AG09319 (cell line): ENCODE measurements at places on chromosomes 1 and 21.

GRCh38 chr1:108897865-108898720 lies 21.3 kb downstream of the GPSM2 start:
- no peak for DNase-seq

- DNase-seq, result no peak
Measured at GRCh38 chr1:167292216-167292615, 71.5 kb downstream of the POU2F1 start.

- DNase-seq, result no peak
Measured at GRCh38 chr21:28927130-28927529, 65.5 kb downstream of the LTN1 start.

DNA sequence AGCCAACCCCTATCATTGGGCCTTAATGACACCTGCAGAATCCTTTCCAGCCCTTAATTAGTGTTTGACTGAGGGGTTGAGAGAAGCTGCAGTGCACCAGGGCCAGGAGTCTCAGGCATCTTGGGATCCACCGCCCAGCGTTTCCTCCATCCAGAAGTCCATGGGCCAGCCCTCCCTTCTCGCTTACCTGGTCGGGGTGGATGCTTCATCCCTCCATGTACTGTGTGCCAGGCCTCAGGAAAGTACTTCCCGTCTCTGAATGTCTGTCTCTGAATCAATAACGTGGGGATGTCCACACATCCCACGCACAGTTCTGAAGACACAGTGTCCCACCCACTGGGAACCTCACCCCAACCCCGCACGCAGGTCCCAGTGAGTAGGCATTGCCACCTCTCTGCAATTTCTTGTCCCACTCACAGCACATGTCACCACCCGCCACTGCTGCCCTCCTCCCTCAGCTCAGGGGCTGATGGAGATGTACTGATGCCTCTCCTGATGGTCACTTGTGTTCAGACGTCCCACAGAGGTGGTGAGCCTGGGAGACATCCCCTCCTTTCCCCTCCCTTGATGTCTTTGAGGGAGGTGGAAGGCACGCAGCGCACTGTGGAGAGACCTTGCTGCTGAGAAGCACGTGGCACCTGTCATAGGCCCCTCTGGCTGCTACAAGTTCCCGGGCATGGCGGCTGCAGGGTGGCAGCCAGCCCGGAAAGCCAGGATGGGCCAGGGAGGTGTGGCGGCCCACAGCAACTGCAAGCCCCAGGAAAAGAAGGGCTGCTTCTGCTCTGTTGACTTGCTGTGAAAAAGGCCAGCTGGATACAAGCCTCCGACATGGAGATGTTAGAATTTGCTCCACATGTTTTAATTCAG lies 29.4 kb upstream of the PRSS38 start:
- DNase-seq, result no peak

DNA sequence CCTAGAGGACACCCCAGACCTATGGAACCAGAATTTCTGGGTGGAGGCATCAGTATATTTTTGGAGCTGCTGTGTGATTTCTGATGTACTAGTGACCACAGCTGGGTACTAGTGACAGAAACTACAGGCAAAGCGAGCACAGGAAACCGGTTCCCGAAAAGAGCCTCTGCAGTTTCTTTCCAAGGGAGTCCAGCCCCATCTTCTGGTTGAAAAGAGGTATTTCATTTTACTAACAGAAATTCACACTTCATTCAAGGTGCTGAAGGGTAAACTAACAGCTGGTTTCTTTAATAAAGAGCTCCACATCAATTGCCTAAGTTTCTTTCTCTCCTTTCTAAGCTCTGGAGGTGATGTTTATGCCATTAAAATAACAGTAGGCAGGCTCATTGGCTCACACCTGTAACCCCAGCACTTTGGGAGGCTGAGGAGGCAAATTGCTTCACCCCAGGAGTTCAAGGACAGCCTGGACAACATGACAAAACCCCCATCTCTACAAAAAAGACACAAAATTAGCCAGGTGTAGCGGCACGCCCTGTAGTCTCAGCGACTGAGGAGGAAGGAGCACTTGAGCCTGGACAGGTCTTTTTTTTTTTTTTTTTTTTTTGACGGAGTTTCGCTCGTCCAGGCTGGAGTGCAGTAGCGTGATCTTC lies 22.0 kb downstream of the THAP3 start:
- peak; percentile 20 for DNase-seq

DNA sequence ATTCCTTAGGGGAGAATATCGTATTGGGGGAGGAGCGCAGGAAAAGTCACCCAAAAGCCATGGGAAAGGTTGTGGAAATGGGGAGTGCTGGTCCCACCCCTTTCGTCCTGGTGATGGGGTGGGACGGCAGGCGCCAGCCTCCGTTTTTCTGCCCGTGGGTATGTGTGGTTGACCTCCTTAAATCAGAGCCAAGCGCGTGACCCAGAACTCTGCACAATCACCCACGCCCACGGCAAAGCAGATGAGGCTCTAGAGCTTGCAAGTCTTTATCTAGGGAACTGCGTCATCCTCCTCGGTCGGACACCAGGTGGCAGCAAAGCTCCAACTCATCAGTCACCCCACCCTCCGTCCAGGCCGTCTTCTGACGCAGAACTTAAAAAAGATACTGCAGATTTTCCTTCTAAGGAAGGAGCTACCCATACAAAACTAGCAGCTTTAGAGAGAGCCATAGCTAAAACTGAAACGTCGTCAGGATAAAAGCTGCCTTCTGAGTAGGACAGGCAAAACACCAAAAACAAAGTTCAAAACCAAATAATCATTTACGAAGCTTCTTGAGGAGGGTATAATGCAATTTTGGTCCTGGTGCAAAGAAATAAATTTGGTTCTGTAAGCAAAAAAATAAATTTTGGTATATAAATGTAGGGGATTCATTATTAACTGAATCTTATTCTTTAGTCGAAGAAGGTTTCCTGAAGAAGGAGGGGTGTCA lies 62.0 kb downstream of the TBX19 start:
- peak; percentile 83 for DNase-seq

DNA sequence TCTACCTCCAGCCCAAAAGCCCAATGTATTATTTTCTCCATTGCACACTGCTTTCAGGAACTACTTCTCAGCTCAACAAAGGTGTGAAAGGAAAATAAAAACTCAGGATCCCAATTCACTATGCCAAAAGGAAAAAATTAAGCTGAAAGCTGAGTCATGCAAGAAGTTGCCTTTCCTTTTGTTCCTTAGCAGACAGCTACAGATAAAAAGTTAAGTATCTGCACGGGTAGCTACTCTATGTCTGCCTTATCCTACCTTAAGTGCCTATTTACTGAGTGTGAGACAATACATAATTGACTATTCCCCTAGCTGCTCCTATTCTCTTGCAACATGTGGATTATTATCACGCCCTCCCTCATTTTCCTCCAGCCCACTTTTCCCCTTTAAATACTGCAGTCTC lies 84.1 kb downstream of the ADCY10 start:
- DNase-seq, result no peak

GRCh38 chr1:21302747-21303715 lies 12.8 kb upstream of the ECE1 start:
- DNase-seq, result peak; percentile 84

GRCh38 chr1:230725256-230726012 lies 11.5 kb upstream of the AGT start:
- DNase-seq, result no peak

DNA sequence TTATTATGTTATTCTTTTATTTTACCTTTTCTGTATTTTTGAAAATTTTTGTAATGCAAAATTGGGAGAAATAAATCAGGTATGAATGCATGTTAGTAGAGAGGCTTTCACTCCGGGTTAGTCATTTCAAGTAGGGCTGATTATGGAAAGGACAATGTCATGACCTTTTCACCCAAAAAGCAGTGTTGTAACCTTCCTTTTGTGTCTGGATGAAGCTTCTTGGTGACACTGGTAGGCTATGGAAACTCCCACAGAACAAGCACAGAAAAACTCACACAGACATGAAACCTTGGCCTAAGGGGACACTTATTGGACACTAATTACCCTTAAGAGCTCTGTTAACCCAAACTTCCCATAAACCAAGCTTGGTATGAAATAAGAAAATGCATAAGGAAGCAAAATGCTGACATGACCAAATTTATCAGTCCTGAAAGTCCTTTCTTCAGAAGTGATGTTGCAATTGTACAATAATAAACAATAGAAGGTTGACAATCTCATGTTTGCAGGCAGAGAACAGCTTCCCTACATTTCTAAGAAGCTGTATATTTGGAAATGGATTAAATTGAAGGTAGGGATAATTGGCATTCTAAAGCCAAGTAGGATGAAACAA lies 70.0 kb upstream of the KCNJ15 start:
- no peak for DNase-seq

DNA sequence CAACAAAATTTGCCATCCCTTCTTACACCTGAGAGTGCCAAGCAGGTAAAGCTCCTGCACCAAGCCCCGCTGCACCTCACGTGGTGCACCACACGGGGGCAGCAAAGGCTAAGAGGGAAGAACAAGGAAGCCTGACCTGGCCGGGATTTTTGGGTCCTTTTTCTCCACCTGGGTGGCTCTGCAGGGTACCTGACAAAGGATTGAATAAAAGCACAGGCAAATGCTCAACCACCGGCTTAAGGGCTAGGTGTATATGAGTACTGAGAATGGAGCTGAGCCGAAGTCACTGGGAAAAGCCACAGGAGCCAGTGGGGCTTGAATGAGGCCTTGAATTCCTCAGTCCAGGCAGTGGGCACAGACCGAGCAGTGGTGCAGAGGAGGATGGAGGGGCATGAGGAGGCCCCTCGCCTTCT lies 36.4 kb downstream of the ZNF697 start:
- DNase-seq, result no peak

GRCh38 chr1:47784497-47784822 lies 212.7 kb downstream of the TRABD2B start:
- no peak for DNase-seq

DNA sequence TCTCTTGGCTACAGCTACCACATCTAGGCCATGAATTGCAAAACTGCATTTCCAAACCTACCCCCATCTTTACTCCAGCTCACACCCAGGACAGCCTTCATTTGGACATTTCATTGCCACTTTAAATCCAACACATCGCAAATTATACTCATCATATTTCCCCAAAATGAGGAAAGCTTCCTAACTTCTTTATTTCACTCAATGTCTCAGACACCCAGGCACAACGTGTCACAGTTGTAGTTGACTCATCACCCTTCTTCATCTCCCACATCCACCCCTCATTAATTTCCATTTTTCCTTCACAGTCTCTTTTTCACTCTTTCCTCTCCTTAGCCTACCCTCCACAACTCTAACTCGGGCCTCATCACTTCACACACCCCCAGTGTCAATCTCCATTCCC lies 6.7 kb downstream of the OTUD7B start:
- DNase-seq, result no peak

GRCh38 chr1:246724016-246724730 lies at the start of gene SCCPDH:
Gene SCCPDH (plus strand): TSS chr1:246724409. CDS start chr1:246724423, 14 bp downstream.
- no peak for DNase-seq

GRCh38 chr21:36239585-36239984 lies 80.4 kb upstream of the MORC3 start:
- no peak for DNase-seq

GRCh38 chr1:209809611-209810010 lies 3.7 kb upstream of the IRF6 start:
- no peak for DNase-seq

DNA sequence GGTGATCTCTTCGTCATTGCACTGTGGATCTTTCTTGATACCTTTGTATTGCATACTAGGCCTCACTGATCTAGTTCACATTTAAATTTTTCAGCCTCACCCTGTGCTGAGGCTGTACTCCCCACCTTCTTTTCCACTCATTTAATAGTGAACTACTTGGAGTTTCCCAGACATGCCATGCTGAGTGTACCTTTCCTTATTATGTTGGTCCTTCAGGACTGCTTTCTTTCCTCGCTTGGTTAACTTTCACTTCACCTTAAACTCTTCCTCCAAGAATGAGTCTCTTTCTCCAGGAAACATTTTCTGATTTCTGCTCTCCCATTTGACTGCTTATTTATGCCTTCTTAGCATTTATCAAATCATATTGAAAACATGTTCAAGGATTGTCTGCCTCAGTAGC lies 20.8 kb downstream of the RNF2 start:
- DNase-seq, result no peak

DNA sequence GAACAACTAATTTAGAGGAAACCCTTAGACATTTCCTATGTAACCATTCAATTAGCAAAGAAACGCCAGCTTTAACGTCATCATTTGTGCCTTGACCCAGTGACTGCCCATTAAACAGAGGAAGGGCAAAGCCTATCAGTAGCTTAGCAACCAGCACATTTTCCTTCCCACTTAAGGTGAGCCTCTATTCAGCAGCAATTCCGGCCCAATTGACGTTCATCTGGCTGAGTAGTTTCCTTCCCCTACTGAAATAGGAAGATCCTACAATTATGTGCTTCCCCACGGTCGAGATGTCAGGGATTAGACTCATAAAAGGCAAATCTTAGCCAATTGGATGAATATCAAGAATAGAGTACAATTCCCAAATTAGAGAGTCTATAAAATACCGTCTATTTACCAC lies 482.1 kb upstream of the ADAMTS5 start:
- DNase-seq, result no peak

DNA sequence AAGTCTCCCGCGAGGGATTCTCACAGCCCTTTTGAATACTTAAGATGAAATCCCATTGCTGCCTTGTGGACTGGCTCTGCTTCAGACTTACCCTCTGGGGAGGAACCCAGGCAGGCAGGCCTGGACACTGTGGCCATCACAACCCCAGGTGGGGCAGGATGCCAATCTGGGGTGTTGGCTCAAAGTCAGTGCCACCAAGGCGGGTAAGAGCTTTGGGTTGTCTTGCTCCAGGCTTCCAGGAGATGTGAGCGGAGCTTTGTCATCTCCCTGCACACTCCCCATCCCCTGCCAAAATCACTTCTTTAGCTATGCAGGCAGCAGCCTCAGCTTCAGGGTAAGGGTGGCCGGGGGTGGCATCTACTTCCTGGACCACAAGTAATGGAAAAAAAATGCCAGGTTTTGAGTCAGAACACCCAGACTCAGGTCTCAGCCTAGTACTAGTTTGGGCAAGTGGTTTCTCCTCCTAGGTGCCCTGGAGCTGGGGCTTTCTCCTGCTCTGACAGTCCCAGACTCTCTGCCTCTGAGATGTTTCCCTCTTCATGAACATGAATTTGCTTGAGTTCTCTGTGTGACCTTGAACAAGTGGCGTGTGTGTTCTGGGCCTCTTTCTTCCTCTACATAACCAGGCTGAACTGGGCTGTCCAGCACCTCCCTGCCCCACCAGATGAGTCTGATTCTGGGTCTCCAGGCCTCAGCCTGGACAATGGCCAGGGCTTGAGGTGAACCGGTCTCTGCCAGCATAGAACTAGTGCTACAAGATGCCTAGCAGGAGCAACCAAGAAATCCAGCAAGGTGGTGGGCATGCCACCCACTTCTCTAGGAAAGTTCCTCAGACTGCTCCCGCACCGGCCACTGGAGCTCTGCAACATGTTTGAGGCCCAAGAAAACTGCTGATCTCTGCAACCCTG lies 65.4 kb downstream of the VWA5B1 start:
- no peak for DNase-seq

GRCh38 chr1:243924188-243924587 lies 74.1 kb upstream of the AKT3 start:
- peak; percentile 34 for DNase-seq

DNA sequence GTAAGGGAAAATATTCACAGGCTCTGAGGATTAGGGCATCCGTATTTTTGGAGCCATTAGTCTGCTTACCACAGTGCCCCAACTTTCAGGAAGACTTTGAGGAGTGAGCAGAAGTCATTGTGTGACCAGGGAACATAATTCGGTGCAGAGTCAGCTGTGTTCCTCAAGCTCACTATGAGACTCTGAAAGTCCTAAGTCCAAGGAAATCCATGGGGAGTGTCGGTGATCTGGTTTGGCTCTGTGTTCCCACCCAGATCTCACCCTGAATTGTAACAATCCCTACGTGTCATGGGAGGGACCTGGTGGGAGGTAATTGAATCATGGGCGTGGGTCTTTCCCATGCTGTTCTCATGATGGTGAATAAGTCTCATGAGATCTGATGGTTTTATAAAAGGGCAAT lies 45.9 kb upstream of the SCAF4 start:
- no peak for DNase-seq

GRCh38 chr1:166701603-166702100 lies 137.6 kb upstream of the POGK start:
- DNase-seq, result no peak
